ENCODE measurements at places on chromosomes 1 and 21. TPM values are rescaled to one million over a fixed set of nuclear protein-coding genes. Genes with fewer than 3 reads are reported as not detected.

DNA sequence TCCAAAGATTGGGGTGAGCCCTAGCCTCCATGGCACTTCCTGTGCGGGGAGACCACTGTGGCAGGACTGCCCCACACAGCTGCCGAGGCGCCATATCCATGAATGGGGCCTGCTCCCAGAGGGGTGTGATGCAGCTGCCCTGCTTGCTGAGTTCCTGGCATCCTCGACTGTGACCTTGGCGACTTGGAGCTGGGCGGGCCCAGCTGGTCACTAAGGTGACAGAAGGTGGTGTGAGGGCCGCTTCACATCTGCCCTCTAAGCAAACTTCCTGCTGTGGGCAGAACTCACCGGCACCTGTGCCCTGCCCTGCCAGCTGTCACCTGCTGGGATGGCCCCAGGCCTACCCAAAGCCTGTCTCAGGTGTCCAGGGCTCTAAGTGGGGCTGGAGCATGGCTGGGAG, 9.0 kb downstream of the TMEM61 start:
- H3K27ac ChIP-seq: no peak overlapping the region
- no peak for DNase-seq
- no peak overlapping the region for H3K4me3 ChIP-seq
- no peaks in the 10 kb centered on the region for H3K36me3 ChIP-seq

GRCh38 chr1:51728611-51729155, 111.8 kb downstream of the OSBPL9 start:
- H3K4me3 ChIP-seq: peak overlapping the region; percentile 56
- H3K4me1 ChIP-seq: peaks cover 30% of the 10 kb centered on the region
- DNase-seq: no peak
- H3K36me3 ChIP-seq: no peaks in the 10 kb centered on the region
- no peaks in the 10 kb centered on the region for H3K27me3 ChIP-seq

SFN gene
- 212 TPM for polyA plus RNA-seq

TMEM51 gene
- polyA plus RNA-seq: 15.3 TPM

- no peak overlapping the region for H3K27ac ChIP-seq
- H3K36me3 ChIP-seq: no peaks in the 10 kb centered on the region
- H3K27me3 ChIP-seq: no peaks in the 10 kb centered on the region
- no peak for DNase-seq
- no peaks in the 10 kb centered on the region for H3K4me1 ChIP-seq
- no peak overlapping the region for H3K4me3 ChIP-seq
Observed at GRCh38 chr1:182739545-182739944, 50.0 kb upstream of the NPL start.

DNA sequence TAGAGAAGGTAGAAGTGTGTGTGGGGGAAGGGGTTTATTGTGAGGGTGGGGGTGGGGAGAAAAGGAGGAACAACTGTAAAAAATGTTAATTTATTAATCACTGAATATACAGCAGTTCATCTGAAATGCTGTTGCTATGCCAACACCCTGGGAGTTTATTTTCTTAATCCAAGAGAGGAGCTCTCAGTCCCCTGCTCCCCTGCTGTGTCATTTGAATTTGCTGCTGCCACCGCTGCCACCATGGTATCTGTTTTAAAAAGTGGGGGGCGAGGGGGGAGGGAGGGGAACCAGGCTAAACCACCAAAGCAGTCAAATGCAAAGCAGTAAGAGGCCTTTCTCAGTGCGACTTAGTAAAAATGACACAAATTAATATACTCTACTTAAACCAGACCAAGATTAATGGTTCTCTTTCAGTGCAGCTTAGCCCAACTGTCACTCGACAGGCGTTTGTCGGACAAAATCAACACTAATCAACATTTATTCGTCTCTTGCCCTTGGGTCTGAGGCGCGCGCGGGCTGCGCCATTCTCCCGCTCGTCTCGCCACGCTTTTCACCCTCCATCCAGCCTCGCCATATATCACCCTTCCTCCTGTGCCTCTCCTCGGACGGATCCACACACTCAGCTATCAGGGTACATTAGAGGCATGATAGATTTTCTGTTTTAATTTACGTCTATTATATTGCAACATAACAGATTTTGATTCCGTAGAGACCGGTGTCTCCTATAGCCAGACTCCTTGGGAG, 76.2 kb downstream of the PBX1 start:
- H3K4me3 ChIP-seq: no peak overlapping the region
- no peaks in the 10 kb centered on the region for H3K27me3 ChIP-seq
- H3K27ac ChIP-seq: peak overlapping the region; percentile 77
- H3K4me1 ChIP-seq: peaks cover 79% of the 10 kb centered on the region
- no peak for DNase-seq

LMOD1 gene
- polyA plus RNA-seq: 75.0 TPM

GRCh38 chr1:194774535-194774934, 1588.1 kb upstream of the B3GALT2 start:
- no peaks in the 10 kb centered on the region for H3K27me3 ChIP-seq
- no peaks in the 10 kb centered on the region for H3K4me1 ChIP-seq
- H3K36me3 ChIP-seq: no peaks in the 10 kb centered on the region
- no peak for DNase-seq
- H3K4me3 ChIP-seq: no peak overlapping the region

- DNase-seq: peak; percentile 83
- no peak overlapping the region for H3K4me3 ChIP-seq
- H3K4me1 ChIP-seq: no peaks in the 10 kb centered on the region
- peak overlapping the region; percentile 91 for H3K27ac ChIP-seq
- peaks cover 21% of the 10 kb centered on the region for H3K36me3 ChIP-seq
Observed at GRCh38 chr1:2310332-2311183, 80.8 kb downstream of the MORN1 start.

DNA sequence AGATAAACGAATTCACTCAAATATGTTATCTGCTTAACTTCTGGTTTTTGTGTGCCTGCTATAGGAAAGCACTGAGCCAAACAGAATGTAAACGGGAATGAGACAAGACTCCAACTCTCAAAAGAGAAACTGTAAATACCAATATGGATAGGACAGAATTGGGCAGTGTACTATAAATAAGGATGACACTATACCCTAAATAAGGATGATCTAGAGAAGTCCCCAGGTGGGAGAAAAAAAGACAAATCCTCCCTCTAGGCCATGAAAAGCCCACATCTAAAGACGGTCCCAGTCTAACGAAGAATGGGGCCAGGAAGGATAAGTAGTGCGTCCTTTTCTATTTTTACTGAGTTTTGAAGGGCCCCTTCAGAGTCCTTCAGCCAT, 1.5 kb upstream of the GABPB2 start:
- H3K27ac ChIP-seq: peak overlapping the region; percentile 99
- no peaks in the 10 kb centered on the region for H3K36me3 ChIP-seq
- H3K4me3 ChIP-seq: no peak overlapping the region
- H3K27me3 ChIP-seq: no peaks in the 10 kb centered on the region

GRCh38 chr1:45543581-45544417, 6.8 kb upstream of the AKR1A1 start:
- H3K27ac ChIP-seq: peak overlapping the region; percentile 43
- no peaks in the 10 kb centered on the region for H3K27me3 ChIP-seq
- H3K36me3 ChIP-seq: no peaks in the 10 kb centered on the region
- no peaks in the 10 kb centered on the region for H3K4me1 ChIP-seq
- DNase-seq: peak; percentile 76

- H3K36me3 ChIP-seq: no peaks in the 10 kb centered on the region
- H3K4me3 ChIP-seq: no peak overlapping the region
- H3K27me3 ChIP-seq: no peaks in the 10 kb centered on the region
- H3K27ac ChIP-seq: no peak overlapping the region
Observed at GRCh38 chr1:41215623-41216022, 26.5 kb downstream of the SCMH1 start.

DNA sequence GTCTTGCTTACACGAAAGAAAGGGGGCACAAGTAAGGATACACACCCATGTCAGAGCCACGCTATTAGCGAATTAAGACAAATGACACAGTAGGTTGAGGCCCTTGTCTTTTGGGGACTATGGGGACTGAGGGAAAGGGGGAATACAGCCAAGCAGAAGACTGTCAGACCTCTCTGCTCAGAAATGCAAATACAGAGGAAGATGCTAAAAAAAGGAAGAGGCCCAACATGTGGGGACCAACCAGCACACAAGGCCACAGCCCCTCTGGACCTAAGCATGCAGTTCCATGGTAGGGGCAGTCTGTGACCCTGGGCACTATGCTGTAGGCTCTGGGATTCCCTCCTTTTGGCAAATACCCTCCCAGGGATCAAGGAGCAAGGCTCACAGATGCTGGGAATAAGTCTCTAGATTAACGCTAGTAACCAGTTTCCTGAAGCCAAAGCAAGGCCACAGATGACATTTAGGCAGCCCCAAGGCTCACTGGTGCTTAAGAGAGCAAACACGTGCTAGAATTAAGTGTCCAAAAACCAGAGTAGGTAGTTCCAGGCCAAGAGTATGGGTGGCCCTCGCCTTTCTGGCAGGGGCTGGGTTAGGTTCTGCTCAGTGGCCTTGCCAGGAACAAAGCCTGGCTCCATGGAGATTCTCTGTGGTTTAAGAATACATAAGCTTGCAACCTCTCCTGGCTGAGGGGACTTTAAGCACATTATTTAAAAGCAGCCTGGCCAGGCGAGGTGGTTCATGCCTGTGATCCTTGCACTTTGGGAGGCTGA, 38.2 kb downstream of the RABIF start:
- no peak overlapping the region for H3K4me3 ChIP-seq
- H3K4me1 ChIP-seq: no peaks in the 10 kb centered on the region
- H3K27me3 ChIP-seq: no peaks in the 10 kb centered on the region
- H3K36me3 ChIP-seq: no peaks in the 10 kb centered on the region
- peak; percentile 75 for DNase-seq

- no peak for DNase-seq
- H3K27me3 ChIP-seq: no peaks in the 10 kb centered on the region
- no peaks in the 10 kb centered on the region for H3K36me3 ChIP-seq
- H3K4me1 ChIP-seq: no peaks in the 10 kb centered on the region
Observed at GRCh38 chr1:153119491-153119971, 6.2 kb upstream of the SPRR2F start.

DNA sequence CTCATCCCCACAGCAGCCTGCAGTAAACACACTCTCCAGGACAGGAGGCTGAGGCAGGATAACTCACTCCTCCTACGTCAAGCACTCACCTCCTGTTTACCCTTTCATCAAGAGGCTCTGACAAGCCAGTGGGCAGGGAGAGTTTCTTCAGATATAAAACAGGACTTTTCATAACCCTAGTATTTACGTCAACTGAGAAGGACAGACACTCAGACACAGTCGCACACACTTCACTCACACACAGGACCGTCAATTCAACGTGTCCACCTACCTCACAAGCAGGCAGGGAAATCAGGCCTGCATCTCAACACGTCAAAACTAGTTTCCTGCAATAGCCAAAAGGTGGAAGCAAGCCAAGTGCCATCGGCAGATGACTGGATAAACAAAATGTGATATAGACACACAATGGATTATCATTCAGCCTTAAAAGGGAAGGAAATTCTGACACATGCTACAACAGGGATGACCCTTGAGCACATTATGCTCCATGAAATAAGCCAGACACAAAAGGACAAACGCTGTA, 48.6 kb downstream of the ITPKB start:
- H3K36me3 ChIP-seq: no peaks in the 10 kb centered on the region
- H3K4me1 ChIP-seq: peaks cover 92% of the 10 kb centered on the region
- H3K27me3 ChIP-seq: no peaks in the 10 kb centered on the region
- no peak overlapping the region for H3K4me3 ChIP-seq

DNA sequence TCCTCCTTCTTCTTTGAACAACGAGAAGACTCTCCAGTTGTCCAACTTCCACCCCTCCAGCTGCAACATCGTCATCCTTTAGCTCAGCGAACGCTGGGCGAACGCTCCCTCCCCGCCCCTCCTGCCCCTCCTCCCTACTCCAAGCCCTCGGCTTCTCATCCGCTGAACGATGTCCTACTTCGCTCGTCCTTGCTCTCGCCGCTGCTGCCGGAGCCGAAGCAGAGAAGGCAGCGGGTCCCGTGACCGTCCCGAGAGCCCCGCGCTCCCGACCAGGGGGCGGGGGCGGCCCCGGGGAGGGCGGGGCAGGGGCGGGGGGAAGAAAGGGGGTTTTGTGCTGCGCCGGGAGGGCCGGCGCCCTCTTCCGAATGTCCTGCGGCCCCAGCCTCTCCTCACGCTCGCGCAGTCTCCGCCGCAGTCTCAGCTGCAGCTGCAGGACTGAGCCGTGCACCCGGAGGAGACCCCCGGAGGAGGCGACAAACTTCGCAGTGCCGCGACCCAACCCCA, at the start of gene BCAN:
Gene BCAN, plus strand, starts transcription at position 357 of the 504 bp plus-strand sequence. CDS start 3,938 bp downstream, outside the sequence.
- peaks cover 16% of the 10 kb centered on the region for H3K4me1 ChIP-seq

FAM177B gene
- polyA plus RNA-seq: 28.2 TPM

GRCh38 chr1:13624526-13624925, 40.9 kb downstream of the PDPN start:
- H3K4me1 ChIP-seq: no peaks in the 10 kb centered on the region
- H3K4me3 ChIP-seq: no peak overlapping the region
- DNase-seq: no peak
- no peak overlapping the region for H3K27ac ChIP-seq
- no peaks in the 10 kb centered on the region for H3K27me3 ChIP-seq
- H3K36me3 ChIP-seq: no peaks in the 10 kb centered on the region

DNA sequence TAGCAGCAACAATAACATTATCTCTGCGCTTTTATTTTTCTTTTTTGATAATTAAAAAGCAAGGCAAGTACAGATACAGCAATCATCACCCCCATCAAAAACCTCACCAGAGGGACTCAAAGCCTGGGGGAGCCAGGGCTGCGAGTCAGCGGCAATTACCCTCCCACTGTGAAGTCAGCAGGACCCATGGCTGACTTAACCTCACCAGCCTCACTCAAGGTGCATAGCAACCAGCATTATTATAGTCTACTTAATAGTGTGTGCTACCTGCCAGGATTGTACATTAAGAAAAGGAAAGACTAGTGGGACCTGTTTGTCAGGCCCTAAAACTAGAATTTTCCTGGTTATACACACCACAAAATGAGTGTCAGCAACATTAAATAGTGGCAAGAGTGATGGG, 28.9 kb upstream of the SERBP1 start:
- no peak for DNase-seq
- no peaks in the 10 kb centered on the region for H3K36me3 ChIP-seq
- no peak overlapping the region for H3K4me3 ChIP-seq
- no peaks in the 10 kb centered on the region for H3K4me1 ChIP-seq
- H3K27ac ChIP-seq: no peak overlapping the region

PGLYRP4 gene
- not detected for polyA plus RNA-seq

DNA sequence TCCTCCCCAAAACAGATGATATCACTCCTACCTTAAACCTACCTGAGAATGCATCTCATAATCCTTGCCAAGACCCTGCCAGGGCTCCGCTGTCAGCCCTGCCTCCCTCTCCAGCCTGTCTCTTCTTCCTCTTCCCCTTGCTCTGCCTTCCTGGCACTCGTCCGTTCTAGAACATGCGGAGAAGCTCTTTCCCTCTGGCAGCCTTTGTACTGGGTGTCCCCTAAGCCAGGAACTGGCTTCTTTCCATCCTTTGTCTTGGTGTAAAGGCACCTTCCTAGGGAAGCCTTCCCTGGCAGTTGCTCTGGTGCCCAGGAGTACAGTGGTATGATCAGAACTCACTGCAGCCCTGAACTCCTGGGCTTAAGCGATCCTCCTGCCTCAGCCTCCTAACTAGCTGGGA, 36.1 kb downstream of the CTNNBIP1 start:
- no peak overlapping the region for H3K4me3 ChIP-seq
- peaks cover 11% of the 10 kb centered on the region for H3K4me1 ChIP-seq

GRCh38 chr1:194658090-194658439, 1471.7 kb upstream of the B3GALT2 start:
- no peak for DNase-seq
- H3K27ac ChIP-seq: no peak overlapping the region
- H3K4me3 ChIP-seq: no peak overlapping the region

- H3K27ac ChIP-seq: no peak overlapping the region
- no peaks in the 10 kb centered on the region for H3K36me3 ChIP-seq
- DNase-seq: no peak
- H3K27me3 ChIP-seq: no peaks in the 10 kb centered on the region
- H3K4me3 ChIP-seq: no peak overlapping the region
Observed at GRCh38 chr1:70714149-70714548, 303.1 kb downstream of the CTH start.

ACTA1 gene
- polyA plus RNA-seq: 4.6 TPM

SLC44A3 gene
- polyA plus RNA-seq: 18.6 TPM

GFI1 gene
- 9.6 TPM for polyA plus RNA-seq

RNU1-1 gene
- polyA plus RNA-seq: not detected
